Right ventricle myocardium superior (tissue), 1 donor: ENCODE measurements at places on chromosomes 11 and 22.

DNA sequence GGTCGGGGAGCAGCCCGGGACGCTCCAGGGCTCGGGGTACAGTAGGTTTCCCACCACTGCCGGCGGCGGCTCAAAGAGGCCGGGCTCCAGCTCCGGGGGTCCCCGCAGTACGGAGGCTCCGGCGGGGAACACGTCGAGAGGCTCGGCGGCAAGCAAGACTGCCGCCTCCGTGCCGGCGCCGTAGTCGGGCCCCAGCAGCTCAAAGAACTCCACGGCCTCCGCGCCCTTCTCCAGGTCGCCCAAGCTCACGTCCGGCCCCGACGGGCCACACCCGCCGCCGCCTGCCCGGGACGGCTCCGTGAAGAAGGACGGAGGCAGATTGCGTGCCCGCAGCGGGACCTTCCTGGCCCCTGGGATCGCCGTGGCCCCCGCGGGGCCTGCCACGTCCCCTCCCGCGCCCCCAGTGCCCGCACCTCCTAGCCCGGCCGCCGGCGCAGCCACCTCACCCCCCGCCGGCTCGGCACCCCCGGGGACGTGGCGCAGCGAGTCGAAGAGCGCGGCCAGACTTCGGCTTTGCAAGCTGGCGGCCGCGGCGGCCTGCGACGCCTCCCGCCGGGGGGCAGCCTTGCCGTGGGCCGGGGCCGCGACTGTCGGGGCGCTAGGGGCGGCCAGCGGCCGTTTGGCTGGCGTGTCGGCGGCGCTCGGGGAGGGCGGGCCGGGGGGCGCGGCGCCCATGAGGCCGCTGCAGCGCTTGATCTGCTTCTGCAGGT lies 775 bp downstream of the FAM181B start:
- DNase-seq = no peak

GRCh38 chr11:17767301-17767885 lies 32.8 kb downstream of the KCNC1 start:
- DNase-seq = no peak

GRCh38 chr11:2519862-2520735 lies 75.3 kb downstream of the KCNQ1 start:
- peak; percentile 24 for DNase-seq

DNA sequence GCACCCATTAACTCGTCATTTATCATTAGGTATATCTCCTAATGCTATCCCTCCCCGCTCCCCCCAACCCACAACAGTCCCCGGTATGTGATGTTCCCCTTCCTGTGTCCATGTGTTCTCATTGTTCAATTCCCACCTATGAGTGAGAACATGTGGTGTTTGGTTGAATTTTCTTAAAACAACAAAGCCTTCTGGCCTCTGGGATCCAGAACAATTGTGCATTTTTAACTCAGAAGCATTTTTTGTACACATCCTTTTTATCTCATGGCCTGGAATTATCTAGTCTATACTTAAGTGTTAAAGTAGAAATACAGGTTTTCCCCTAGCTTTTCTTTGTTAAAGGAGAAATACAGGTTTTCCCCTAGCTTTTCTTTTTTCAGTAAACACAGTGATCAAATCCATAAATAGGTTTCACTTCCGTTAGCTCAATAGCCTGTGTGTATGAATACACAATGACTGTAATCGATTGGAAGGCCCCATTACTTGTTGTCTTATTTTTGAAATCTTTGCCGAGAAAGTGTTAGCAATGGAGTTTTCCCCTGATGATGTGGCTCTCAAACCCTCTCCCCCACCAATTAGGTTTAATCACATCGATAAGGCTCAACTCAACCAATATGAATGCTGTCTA lies 125.6 kb upstream of the PITPNB start:
- DNase-seq = no peak

DNA sequence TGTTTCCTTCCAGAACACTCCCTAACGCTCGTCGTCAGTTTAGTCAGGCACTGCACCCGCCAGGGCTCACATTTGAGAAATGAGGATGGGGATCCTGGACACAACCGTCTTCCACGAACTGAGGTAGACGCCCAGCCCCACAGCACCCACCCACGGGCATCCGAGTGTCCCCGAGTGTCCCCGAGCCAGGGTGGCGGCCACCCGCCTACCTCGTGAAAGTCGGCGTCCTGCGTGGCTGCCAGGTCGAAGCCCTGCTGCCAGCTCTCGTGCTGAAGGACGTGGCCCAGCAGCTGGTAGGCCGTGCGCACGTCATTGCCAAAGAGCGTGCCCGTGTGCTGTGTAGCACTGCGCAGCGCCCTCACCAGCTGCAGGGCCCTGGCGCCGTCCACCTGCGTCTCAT lies 53.6 kb downstream of the TRMU start:
- DNase-seq = no peak

DNA sequence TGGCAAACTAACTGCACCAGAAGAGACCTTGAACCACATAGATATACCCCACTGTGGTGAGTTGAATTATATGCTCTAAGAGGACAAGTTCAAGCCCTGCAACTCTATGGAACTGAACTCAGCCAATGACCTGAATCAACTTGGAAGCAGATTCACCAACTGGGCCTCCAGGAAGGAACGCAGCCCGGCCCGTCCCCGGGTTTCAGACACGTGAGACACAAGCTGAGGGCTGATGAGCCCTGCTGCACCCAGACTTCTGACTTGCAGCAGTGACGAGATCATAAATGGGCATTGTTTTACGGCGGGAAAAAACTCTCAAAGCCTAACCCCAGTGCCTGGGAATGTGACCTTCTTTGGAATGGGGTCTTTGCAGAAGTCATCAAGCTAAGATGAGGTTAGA lies 28.5 kb upstream of the GAL start:
- DNase-seq = peak; percentile 29

DNA sequence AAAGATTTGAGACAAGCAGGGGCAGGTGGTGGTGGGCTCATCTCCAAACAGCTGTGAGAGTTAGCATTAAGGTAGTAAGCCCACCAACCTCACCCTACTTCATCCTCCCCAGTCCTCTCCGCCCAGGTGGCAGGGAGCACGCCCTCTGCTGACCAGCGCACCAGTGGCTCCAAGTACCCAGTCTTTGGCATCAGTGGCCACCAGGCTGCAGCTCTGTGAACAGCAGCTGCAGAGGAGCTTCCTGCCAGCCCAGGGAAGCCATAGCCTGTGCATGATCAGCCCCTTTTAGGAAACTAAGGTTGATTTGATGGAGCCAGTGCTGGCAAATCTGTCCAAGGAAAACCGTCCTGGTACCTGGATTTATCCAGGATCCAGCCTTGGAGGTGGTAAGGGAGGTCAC lies 21.7 kb downstream of the CAVIN3 start:
- DNase-seq = peak; percentile 47
